ENCODE measurements at places on chromosomes 12 and 14.
A peak's percentile ranks its signal among the peaks of the same experiment; 100 is the strongest.

DNA sequence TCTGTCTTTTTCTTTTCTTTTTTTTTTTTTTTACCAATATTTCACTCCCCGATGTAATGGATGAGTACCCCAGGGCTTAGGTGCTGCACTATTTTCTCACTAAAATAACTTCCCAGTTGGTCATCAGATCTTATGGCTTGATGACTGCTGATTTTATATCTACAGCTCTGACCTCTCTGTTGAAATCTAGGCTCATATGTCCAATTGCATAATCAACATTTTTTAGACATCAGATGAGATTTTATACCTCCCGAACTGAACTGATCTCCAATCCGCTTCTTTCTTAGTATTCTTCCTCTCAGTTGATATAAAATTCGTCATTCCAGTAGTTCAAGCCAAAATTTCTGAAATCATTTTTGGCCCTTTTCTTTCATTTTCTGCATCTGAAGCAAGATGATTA is 1236.5 kb downstream of the SLC16A7 start:
- DNase-seq: no peak

DNA sequence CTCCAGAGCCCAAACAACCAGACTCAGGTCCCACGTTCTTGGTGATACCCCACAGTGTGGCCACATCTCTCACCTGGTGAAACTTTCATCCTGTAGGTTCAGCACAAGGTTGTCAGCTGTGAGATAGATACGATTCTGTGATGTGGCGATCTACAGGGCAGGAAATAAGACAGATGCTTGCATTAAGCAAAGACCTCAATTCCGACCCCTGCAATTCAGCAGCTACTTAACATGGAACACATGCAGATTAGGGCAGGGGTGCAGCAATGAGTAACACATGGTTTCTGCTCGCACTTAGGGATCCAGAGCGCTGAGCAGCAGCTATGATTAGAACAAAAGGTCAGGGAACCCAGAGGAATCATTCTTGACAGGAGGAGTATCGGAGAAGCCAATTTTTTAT is 4.1 kb downstream of the PHB2 start:
- no peak for DNase-seq

GRCh38 chr12:6928703-6929407 is 1.1 kb downstream of the ATN1 start:
- no peak for DNase-seq

GRCh38 chr14:20630340-20631022 is 11.0 kb downstream of the OR6S1 start:
- no peak for DNase-seq

DNA sequence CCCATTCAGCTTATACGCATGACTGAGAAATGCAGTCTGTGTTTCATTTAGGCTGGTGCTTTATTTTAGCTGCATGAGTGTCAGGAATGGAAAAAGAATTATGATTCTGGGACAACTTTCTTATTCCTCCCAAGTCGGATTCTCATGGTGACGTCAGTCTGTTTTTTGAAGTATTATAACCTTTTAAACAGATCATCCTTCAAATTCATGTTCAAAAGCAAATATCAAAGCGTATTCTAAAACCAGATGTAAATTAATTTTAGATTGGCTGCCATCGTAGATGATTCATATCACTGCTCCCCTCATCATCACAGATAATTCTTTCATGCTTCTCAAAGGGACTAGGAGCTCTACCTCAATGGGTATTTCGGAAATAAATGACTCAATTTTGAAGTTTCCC is 15.0 kb downstream of the FNTB start:
- DNase-seq: no peak

DNA sequence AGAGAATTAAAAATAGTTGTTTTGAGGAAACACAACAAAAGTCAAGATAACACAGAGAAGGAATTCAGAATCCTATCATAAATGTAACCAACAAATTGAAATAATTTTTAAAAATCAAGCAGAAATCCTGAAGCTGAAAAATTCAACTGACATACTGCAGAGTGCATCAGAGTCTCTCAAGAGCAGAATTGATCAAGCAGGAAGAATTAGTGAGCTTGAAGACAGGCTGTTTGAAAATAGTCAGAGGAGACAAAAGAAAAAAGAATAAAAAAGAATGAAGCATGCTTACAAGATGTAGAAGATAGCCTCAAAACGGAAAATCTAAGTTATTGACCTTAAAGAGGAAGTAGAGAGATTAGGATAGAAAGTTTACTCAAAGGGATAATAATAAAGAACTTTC is 65.8 kb upstream of the PPP2R5C start:
- DNase-seq: no peak

- no peak for DNase-seq
Observed at GRCh38 chr12:91743704-91744321, 401.8 kb downstream of the BTG1 start.

GRCh38 chr14:64910847-64911495 is 3.3 kb upstream of the CHURC1 start:
- DNase-seq: no peak

DNA sequence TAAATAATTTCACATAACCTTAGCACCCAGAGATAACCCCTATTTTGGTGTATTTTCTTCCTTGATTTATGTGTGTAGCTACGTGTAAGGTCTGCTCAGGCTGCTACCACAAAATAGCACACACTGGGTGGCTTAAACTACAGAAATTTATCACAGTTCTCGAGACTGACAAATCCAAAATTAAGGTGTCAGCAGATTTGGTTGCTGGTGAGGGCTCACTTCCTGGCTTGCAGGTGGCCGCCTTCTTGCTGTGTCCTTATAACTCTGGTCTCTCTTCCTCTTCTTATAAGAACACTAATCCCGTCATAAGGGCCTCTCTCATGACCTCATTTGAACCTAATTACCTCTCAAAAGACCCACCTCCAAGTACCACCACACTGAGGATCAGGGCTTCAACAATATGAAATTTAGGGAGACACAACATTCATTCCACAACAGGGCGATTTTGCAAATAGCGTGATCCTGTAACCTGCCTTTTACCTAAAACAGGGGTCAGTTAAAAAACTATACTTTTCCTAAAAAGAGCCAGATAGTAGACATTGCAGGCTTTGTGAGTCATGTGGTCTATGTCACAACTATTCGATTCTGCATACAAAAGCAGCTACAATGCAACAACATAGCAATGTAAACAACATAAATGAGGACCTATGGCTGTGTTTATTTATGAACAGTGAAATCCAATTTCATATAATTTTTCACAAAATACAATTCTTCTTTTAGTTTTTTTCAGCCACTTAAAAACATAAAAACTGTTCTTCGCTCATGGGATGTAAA is 371.7 kb downstream of the DPF3 start:
- no peak for DNase-seq

DNA sequence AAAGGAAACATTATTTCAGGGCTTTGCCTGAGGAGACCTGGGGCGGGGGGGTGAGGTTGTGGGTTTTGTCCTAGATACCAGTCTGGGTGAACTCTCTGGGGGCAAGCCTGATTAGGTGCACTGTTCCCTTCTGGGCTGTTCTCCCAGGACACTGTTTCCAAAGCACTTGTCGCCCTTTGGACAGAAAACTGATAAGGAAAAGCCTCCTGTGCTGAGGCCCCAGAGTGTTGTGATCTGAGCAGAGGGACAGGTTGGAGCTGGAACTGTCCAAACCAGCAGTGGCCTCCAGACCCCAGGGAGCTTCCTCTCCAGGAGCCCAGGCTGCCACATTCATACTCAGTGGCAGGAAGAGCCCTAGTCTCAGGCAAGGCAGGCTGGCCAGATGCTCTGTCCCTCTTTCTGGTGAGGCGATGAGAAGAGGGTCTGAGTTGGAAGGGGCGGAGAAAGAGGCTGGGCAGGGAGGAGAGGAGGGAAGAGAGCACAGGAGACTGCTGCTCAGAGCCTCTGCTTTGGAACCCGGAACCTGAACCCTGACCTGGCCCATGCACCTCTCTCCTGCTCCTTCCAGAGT is 1.9 kb downstream of the GALNT16 start:
- DNase-seq: no peak

- no peak for DNase-seq
Observed at GRCh38 chr14:33229269-33229929, 290.7 kb downstream of the NPAS3 start.

- DNase-seq: no peak
Observed at GRCh38 chr12:15151161-15152091, 69.8 kb downstream of the RERG start.

- DNase-seq: no peak
Observed at GRCh38 chr12:110349514-110350151, 53.9 kb downstream of the ANAPC7 start.

- DNase-seq: peak; percentile 19
Observed at GRCh38 chr14:69355607-69356281, 42.4 kb downstream of the ERH start.

DNA sequence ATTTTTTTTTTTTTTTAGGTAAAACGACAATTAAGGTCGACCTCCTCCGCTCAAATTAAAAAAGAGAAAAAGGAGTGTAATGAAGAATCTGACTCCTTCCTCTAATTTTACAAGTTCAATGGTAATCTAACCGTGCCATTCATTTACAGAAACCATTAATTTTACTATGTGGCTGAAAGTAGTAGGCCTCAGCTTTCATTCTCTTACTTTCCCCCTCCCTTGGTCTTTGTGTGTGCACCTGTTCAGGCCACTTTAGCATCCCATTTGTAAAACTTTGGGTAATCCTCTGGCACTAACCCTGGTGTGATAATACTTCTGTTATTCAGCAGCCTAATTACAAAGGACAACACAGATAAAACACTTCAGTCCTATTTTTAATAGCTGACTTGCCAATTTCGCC is 128.1 kb downstream of the ASCL1 start:
- DNase-seq: no peak

DNA sequence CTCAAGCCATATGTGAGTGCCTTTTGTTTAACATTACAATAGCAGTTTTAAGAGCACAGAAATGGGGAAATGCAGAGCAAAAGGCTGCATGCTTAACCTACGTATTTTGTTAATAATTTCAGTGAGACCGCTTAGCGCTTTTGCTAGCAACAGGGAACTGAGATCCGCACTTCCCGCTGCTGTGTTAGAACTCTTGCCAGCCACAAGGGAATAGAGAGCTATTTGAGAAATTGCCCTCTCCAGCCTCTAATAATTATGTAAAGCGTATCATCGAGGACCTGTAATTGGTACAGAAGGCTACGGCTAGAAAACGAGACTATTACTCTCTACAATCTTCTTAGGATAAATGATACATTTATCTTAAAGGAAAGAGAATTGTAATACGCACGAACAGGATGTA is 205.2 kb upstream of the GRIP1 start:
- DNase-seq: no peak

DNA sequence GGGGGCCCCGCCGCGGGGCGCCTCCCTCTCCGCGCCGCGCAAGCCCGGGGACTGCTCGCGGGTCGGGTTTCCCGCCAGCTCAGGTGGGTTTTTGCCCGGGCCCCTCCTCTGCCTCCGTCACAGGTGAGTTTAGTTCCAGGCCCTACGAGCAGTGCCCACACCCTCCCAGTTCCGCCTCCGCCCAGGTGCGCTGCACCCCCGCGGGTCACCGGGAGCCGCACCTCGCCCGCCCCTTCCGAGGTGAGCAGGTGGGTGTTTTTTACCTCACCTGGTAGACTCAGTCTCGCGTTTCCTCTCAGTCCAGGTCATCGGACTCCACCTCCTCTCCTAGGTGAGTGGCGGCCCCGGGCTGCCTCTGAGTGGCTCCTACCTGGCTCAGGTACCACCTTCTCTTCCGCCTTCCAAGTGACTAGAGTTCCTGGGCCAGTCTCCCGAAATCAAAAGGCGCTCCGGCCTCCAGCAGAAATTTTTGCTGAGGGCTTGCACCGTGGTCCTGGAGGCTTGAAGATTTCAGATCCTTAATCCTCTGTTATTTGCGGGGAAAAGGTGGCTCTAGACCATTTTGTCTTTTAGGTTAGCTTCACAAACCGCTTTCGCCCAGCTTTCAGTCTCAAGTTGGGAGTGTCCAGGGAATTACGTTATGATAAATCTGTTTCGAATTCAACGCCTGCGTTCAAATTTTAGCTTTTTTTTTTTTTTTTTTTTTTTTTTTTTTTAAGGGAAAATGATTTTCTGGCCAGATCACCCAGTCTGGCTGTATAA is at the start of gene TMEM30B:
TMEM30B (minus strand) TSS at position 153 of the 762 bp plus-strand sequence. CDS start 191 bp downstream, outside the sequence.
- no peak for DNase-seq

GRCh38 chr12:69880571-69880970 is 55.5 kb downstream of the MYRFL start:
- no peak for DNase-seq

GRCh38 chr12:21546716-21547115 is 20.6 kb downstream of the SPX start:
- no peak for DNase-seq

- DNase-seq: no peak
Observed at GRCh38 chr14:52792097-52792415, 649 bp upstream of the GNPNAT1 start.

DNA sequence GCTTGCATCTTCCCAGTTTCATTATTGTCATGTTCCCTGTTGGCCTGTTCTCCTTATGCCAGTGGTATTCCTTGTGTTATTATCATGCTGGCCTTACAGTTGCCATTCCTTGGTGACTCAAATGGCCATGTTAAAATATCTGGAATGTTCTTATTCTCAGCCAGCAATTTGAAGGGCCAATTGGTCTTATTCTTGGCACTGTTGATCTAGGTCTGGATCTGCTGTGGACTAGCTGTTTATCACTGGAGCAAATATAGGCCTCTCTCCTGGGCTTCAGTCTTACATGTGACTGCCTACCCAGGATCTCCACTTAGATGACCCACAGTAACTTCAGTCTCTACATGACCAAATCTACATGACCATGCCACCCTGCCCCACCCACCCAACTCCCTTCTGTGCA is 5.4 kb downstream of the CIPC start:
- no peak for DNase-seq

DNA sequence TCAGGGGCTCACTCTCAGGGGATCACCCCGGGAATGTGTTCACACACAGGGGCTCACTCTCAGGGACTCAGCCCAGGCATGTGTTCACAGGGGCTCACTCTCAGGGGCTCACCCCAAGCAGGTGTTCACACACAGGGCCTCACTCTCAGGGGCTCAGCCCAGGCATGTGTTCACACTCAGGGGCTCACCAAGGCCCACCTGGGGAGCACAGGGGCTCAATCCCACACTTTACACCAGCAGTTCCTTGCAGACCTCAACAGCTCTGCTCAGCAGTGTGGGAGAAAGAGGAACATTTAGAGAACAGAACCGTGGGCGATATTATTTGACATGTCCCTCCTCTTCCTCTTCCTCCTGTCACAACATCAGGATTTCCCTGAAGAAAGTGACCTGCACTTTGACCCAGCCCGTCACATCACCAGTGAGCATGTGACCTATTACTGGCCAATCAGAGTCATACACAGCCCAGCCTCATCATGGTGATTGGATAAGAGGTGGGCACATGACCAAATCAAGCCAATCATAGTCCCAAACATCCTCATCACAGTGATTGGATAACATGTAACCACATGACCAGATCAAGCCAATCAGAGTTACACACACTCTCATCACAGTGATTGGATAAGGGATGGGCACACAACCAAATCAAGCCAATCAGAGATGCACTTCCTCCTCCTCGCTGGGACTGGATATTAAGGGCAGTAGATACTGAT is 359.4 kb upstream of the SFSWAP start:
- no peak for DNase-seq

- DNase-seq: peak; percentile 90
Observed at GRCh38 chr12:88299567-88300101, 157.5 kb downstream of the TMTC3 start.

Measured in AG09319 (cell line).